ENCODE measurements at places on chromosomes 5 and 9.

DNA sequence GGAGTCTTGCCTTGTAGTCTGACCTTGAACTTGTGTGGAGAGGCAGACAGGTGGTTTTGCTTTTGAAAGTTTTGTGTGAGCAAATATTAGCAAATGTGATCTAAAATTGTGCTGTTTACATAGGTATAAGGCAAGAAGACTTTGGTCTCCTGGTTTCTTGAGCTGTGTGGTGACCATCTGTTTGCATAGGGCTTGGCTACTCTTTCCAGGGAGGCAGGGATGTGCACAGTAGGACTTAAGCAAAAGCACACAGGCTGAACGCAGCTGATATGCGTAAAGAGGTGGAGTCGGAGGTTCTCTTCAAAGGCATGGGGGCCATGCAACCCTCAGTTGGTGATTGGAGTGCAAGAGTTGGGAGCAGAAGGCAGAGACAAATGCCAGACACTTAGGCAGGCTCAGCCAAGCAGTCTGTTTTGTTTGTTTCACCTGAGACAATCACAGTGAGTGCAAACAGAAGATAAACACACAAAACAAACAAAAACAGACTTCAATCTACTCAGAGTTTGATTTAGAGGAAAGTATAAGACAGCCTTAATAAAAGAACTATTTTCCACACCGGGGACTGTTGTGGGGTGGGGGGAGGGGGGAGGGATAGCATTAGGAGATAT, 744.2 kb downstream of the MTRR start:
- DNase-seq: no peak

GRCh38 chr5:140391312-140391711, 10.3 kb upstream of the ANKHD1 start:
- DNase-seq: no peak

GRCh38 chr9:10366171-10366779, 246.5 kb downstream of the PTPRD start:
- DNase-seq: no peak

GRCh38 chr5:91369480-91369879, 13.6 kb downstream of the ARRDC3 start:
- DNase-seq: no peak

DNA sequence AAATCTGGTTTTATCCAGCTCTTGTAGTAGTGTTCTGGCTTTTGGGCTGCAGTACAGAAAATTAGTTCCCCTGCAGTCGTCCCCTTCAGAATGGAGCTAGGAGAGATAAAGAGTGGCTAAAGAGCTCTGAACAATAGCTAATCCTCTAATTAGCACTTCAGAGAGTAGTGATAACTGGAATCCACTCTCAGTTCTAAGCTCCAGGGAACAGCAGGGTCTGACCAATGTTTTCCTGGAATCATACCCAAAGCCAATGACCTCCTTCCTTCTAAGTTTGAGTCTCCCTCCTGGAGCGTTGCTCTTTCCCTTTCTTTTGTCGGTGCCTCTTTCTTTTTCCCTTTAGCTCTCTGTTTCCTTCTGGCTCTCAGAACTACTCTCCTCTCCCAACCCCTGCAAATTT, 47.4 kb downstream of the MFAP3 start:
- no peak for DNase-seq

- DNase-seq: no peak
Measured at GRCh38 chr5:55650386-55650785, 61.7 kb downstream of the SLC38A9 start.

GRCh38 chr9:37988041-37988440, 81.0 kb downstream of the SHB start:
- no peak for DNase-seq

- no peak for DNase-seq
Measured at GRCh38 chr5:158198636-158199035, 339.7 kb upstream of the CLINT1 start.

Measured in T-helper 22 cell (primary cell).